COR-L47 (cell line): ENCODE measurements at places on chromosomes 16 and 17.

DNA sequence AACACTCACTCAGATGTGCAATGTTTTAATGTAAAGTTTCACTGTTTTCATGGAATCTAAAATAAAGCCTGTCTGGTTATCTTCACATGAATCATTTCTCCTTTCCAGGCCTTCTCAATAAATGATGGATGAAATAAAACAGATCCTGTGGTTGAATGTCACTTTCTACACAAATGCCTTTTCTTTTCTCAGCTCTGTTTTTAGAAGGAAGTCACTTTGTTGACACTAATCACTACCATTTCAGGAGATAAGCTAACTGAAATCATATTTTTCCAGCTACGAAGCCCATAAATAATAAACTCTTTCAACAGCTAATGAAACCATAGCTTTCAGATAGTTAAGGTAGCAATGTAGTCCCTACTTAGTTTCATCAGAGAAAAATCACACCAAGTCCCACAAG, 17.9 kb downstream of the NME2 start:
- no peak for DNase-seq

GRCh38 chr17:79792984-79793923, 3.6 kb downstream of the CBX8 start:
- no peak for DNase-seq

DNA sequence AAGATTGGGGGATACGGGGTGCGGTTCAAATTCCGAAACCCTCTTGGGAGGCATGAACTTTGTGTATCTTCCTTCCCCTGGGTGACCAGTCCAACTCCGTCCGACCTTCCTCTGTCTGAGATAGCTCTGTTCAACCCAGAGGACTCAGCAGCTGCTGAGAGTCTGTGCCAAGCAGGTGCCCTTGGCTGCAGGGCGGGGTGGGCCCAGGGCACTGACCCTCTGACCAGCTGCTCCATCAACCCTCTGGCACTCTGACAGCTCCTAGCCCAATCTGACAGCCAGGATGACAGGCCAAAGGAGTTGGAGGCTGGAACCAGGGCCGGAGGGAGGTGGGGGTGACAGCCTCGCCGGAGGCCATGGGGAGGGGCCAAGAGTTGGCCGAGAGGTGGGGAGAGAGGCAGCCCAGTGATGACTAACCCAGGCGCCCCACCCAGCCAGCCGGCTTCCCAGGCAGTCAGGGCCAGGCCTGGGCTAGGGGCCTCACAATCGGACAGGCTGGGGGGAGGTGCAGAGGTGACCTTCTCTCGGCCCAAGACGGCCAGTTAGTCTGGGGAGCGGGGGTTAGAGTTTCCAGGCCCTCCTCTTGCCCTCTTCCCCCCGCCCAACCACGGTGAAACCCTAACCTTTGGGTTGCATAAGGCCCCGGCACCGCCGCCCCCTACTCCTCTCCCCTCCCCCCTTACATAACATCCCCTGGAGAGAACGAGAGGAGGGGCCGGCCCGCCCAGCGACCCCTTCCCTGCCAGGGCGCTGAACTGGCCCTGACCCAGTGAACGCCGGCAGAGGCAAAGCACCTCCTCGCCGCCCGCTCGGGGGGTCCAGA, 5.0 kb upstream of the TLCD2 start:
- DNase-seq = no peak

- no peak for DNase-seq
Measured at GRCh38 chr17:4317610-4318009, 48.9 kb downstream of the UBE2G1 start.

- DNase-seq = peak; percentile 31
Measured at GRCh38 chr17:81253358-81254131, 14.4 kb downstream of the NDUFAF8 start.

GRCh38 chr17:61331178-61331577, 68.5 kb upstream of the TBX2 start:
- no peak for DNase-seq

DNA sequence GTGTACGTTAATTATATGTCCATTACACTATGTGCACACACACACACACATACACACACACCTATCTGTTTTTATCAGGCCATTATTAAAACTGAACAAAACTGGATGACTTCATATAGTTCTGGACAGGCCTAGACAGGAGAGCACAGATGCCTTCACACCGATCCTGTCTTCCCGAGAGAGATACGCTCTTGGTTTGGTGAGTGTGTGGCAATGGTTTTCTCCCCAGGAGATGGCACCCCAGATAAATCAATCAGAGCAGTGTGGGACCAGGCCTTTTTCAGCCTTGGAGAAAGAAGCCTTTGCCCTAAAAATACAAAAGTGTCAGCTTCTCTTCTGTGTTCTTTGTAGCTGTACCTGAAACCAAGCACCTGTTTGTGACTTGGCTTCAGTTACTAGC, 83.7 kb downstream of the CPPED1 start:
- no peak for DNase-seq

DNA sequence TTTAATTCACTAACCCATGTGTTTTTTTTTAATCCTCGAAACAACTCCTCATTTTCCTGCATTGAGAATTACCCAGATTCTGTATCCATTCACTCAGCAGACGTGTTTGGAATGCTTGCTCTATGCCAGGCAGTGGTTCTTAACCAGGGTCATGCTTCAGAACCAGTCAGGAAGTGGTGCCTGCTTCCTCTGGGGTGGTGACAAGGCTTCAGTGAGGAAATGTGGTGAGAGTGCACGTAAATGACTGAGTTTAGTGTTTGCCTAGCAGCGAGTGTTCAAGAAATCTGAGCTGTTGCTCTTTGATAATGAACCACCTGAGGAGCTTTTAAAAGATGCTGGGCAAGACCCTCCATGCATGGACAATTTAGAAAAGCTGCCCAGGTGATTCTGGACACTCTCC, 9.9 kb downstream of the ZFP90 start:
- DNase-seq = no peak

GRCh38 chr16:63890723-63891122, 1231.1 kb downstream of the CDH11 start:
- DNase-seq = no peak

DNA sequence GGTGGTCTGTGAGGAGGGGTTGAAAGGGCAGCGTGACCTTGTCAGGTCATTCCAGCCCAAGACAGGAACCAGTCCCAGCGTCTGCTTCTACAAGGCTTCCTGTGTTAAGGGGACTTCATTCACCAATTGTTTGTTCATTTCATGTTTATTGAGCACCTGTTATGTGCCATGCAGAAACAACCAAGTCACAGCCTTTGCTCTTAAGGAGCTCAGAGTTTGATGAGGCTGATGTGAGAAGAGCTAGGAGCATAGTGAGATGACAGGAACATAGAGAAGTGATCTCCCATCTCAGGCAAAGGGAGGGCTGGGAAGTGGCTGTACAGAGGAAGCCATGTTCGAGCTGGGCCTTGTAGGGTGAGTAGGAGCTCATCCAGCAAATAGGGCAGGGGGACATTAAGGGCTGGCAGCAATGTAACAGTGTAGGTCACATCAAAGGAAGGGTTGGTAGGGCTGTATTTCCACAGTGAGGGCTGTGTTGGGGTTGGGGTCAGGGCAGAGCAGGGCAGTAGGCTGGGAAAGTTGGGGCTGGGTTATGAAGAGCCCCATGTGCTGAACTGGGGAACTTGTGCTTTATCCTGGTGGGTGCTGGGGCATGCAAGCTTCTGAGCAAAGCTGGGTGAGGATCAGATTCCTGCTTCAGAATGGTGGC, 79.8 kb downstream of the ARHGAP23 start:
- DNase-seq = no peak

DNA sequence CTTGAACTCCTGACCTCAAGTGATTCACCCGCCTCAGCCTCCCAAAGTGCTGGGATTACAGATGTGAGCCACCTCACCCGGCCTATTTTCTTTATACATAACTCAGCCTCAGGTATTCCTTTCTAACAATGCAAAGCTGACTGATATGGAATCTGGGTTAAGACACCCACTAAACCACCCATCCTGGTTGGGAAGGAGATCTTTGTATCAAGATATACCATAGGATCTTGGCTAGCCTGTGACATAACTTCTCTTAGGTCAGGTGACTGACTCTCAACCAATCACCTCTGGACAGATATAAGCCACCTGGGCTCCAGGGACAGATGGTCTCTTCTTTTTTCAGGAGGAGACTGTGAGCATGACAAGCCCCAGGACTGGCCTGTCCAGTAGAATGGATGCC, 51.2 kb upstream of the NKD1 start:
- no peak for DNase-seq

DNA sequence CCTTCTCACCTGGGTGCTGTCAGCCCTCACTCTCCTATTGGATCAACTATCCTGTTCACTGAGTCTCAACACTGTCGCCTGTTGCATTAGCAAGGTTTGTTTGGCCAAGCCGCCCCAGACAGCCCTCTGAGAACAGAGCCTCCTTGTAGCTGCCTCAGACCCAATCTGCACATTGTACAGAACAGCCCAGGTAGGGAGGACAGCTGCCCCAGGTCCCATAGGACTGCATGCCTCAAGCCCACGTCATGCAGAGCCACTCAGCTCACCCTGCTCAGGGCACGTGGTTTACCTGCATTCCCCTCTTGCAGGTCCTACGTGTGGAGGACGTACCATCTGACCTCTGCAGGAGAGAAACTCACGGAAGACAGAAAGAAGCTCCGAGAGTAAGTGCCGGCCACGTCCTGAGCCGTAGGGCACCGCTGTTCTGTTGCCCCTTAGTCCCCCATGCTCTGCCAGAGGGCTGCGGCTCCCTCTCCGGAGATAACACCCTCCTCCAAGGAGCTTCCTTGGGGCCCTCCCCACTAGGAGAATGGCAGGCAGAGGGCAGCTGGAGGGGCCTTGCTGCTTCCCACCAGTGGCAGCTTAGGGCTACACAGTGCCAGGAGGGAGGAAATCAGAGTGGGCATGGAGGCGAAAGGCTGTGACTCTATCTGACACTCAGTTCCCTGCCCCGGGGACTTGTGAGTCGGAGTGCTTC, 2.8 kb downstream of the SNRNP25 start:
- DNase-seq = no peak

DNA sequence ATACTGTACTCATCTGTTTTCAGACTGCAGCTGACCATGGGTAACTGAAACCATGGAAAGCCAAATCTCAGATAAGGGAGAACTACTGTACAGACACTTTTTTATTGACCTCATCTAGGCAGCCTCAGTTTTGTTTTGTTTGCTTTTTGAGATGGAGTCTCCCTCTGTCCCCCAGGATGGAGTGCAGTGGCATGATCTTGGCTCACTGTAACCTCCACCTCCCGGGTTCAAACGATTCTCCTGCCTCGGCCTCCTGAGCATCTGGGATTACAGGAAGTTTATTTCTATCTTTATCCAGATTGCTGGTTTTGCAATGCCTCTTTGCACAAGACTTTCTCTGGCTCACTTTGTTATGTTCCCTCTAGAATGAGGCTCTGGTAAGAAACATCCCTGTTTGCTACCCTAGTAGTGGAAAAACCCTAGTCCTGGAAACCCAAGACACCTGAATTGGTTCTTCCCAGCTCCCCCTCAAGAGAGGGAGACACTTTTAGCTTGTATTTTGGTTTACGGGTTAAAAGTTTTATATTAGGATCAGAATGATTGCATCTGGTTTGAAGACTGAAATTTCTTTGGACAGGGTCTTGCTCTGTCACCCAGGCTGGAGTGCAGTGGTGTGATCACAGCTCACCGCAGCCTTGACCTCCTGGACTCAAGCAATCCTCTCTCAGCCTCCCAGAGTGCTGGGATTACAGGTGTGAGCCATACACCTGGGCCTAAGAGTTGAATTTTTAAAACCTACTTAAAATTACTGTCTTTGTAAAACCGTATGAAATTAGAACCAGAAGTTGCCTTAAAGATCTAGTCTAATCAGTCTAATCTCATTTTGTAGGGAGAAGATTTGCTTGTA, 38.9 kb downstream of the ZNF207 start:
- DNase-seq = no peak

DNA sequence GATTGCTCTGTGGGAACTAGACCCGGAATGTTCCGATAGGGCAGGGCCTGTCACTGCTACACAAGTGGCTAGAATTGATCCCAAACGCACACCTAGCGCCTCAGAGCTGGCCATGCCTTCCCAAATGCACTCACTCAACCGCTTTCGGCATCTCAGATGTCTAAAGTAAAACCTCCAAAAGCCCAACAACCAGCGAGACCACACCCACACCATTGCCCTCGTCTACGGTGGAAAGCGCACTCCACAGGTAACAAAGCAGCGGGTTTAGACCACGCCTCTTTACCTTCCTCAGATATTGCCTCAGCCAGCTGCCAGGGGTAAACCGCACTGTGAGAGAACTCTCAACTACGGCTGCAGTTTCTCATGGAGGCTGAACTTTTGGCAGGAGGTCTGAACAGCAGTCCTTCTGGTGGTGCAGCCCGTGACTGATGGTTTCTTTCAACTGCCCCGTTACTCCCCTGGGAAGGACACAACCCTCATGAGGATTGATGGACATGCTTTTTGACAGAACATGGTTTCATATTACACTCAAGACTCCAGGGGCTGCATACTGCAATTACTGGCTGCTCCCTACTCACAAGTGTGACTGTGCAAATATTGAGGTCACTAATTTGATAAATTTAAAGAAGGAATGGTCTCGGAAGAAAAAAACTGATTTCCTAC, 34.5 kb downstream of the USP7 start:
- DNase-seq = no peak

- DNase-seq = no peak
Measured at GRCh38 chr16:24950275-24950674, 64.9 kb downstream of the ARHGAP17 start.

DNA sequence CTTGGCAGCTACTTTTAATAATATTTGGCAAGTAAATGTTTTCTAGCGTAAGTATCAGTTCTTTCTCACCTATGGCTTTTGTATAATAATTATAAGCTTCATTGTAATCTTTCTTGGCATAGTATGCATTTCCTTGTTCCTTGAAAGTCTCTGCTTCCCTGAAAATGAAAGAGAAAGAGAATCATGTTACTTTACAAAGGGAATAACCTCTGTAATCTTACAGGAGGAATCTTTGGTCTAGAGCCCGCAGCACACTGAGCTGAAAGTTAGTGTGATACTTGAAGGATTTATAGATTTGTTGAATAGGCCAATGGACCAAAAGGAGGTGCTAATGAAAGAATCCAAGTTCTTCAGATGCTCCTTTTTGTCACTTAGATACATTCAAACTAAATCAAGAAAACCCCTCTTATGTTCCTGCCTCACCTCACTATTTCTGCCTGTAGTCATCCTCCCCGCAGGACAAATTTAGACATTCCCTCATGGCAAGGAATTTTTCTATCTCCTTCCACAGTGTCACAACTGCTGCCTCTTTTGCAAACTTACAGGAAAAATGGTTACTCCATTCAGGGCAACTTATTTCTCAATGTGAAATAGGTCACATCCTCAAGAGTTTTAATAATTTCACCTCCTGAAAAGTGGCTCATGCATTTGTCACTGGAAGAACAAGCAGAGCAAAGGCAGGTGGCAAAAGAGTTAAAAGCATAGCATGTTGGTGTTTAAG, 16.7 kb downstream of the DNAJC7 start:
- DNase-seq = no peak

DNA sequence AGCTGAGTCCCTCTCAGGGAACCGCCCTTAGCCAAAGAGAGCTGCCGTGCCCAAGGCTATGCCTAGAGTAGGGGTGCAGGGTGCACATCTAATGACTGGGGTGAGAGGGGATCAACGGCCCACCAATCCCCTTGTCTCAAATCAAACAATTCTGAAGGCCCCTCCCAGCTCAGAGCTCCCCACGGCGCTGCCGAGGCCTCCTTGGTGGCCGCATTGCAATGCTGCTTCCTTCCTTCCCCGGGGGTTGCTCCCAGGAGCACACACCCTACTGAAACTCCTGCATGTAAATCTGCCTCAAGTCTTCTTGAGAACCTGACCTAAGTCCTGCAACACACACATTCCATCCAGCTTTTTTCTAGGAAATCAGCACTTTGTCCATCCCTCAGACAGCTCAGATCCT, 80.6 kb upstream of the RCVRN start:
- DNase-seq = no peak

- DNase-seq = no peak
Measured at GRCh38 chr17:65011047-65011446, 45.5 kb downstream of the GNA13 start.
